ENCODE measurements at places on chromosomes 12 and 14. TPM values are rescaled to one million over a fixed set of nuclear protein-coding genes. Genes with fewer than 3 reads are reported as not detected.

DNA sequence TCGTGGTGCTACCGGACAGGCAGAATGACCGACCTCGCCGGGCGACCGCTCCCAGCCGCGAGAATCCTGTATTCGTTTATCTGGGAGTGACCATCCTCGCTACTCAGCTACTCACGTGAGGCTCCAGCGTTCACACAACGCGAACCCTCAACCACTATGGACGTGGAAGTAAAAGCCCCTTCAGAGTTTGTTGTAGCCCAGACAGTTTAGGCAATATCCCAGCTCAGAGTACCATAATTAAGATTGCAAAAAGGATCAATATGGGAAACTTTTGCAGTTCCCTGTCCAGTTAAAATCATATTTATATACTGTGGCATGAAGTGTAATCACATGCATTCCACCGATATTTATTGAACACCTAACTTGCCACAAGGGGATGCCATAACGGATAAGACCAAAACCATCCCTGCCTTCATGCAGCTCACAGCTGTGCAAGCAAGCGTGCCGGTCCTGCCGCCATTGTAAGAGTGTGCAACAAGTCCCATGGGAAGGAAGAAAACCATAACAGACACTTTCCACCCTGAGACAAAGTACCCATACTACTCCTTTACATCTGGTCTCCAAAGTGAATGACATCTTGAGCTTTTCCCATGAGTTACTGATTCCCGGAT is 938 bp upstream of the MAX start:
- DNase-seq, result peak; percentile 29

GRCh38 chr12:94128280-94128679 is 20.1 kb upstream of the PLXNC1 start:
- DNase-seq, result no peak

GRCh38 chr14:30131581-30132097 is 204.0 kb upstream of the PRKD1 start:
- DNase-seq, result no peak

DNA sequence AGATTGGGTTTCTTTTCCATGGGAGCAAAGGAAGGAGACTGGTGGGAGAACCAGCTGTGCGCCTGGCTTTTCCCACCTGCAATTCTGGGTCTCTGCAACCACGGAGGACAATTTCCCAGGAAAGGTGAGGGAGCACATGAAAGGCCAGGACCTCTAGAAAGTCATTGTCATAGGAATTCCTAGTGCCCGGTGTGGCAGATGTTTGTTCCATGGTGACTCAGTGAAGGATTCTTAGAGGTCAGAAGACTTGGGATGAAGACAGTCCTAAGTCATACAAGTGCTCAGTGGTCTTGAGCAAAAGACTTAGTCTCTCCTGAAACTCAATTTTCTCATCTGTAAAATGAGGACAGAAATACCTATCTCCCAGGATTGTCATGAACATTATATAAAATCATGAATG is 51.3 kb downstream of the KCNA5 start:
- DNase-seq, result no peak

- no peak for DNase-seq
These were observed 196.2 kb downstream of the CACNA1C start for GRCh38 chr12:2248901-2249381.

- peak; percentile 81 for DNase-seq
These were observed 8.0 kb upstream of the ASB8 start for GRCh38 chr12:48165089-48165981.

- peak; percentile 28 for DNase-seq
These were observed 129.8 kb upstream of the CPM start for GRCh38 chr12:69062621-69063237.

- DNase-seq, result no peak
These were observed 418.2 kb downstream of the ZFP36L1 start for GRCh38 chr14:68374682-68375081.

DNA sequence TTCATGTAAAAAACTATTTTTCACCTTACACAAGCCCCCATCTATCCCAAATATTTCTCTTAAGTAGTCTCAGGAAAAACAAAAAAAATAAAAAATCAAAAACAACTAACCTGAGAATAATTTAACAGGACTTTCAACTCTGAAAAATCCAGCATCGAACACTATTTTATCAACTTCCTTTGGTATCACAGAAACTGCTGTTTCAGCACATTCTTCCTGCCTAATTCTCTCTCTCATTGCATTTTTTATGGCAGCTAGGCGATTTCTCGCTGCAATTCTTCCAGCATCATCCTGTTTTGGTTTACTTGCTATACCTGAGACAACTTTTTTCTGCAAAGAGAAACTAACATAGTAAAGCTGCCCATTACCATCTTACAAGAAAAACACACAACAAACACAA is 29.4 kb downstream of the LGALS3 start:
- DNase-seq, result no peak

GRCh38 chr12:107992870-107993451 is 136.1 kb upstream of the WSCD2 start:
- peak; percentile 12 for DNase-seq

GRCh38 chr12:92136026-92136730 is 9.5 kb downstream of the BTG1 start:
- DNase-seq, result no peak

- no peak for DNase-seq
These were observed 169.2 kb downstream of the GRIN2B start for GRCh38 chr12:13812168-13812567.

DNA sequence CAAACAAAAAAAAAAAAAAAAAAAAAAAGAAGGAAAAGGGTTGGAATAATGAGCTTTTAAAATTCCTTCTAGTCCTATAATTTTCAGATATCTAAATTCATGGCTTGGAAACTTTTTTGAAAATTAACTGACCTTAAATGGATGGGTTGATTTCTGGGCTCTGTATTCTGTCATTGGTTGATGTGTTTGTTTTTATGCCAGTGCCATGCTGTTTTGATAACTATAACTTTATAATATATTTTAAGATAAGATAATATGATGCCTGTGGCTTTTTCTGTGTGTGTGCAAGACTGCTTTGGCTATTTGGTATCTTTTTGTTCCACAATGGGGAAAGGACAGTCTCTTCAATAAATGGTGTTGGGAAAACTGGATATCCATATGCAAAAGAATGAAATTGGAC is 7.3 kb downstream of the OR10G3 start:
- DNase-seq, result no peak

DNA sequence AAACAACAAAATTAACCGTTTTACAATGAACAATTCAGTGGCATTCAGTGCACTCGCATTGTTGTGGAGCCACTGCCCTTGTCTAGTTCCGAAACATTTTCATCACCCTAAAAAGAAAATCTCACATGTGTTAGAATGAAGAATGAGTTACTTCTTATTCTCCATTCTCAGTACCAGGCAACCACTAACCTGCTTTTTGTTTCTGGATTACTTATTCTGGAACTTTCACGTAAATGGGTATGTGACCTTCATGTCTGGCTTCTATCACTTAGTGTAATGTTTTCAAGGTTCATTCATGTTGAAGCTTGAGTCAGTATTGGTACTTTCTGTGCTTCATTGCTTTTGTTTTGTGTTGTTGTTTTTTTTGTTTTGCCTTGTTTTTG is 15.6 kb downstream of the RCOR1 start:
- no peak for DNase-seq

DNA sequence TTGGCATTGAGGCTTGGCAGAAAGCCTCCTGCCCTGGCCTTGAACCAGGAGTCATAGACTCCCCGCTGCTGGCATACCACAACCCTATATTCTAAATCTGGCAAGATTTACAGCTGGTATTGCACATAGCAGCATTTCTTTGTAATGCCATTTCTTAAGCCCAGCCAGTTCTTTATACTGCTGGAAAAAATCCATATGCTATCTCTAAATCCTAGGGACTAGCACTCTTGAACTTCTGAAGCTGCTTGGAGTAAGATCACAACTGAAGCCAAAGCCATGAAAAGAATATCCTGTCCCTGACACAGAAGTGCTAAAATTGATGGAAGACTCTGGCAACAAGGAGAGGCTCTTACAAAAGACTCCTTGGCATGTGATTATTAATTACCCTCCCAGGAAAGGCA is 89.3 kb downstream of the KCNC2 start:
- peak; percentile 14 for DNase-seq

- peak; percentile 14 for DNase-seq
These were observed 140.0 kb downstream of the MON2 start for GRCh38 chr12:62606654-62607053.

DNA sequence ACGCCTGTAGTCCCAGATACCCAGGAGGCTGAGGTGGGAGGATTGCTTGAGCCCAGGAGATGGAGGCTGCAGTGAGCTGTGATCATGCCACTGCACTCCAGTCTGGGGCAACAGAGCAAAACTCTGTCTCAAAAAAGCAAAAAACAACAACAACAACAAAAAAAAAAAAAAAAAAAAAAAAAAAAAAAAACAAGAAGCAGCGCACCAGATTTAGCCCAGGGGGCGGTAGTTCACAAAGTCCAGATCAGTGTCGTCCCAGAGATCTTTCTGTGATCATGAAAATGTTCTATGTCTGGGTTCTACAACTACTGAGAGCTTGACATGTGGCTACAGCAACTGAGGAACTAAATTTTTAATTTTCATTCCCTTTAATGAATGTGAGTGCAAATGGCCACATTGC is 27.4 kb downstream of the OAS2 start:
- peak; percentile 31 for DNase-seq

GRCh38 chr12:79455286-79455685 is 235.5 kb downstream of the PAWR start:
- DNase-seq, result peak; percentile 66

DNA sequence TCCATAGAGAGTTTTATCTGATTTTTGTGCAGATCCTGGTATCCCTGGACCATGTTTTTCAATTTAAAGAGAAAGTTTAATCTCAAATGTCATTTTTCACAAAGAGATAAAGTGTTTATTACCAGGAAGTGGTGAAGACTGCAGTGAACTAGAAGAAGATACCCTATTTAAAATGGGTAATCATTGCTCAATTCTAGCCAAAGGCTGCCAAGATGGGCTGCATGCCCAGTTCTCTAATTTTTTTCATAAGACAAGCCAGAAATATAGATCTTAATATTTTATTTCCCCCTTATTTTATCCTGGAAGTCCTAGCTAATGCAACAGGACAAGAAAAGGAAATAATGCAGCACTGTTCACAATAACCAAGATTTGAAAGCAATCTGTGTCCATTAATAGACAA is 343.5 kb downstream of the PCNX1 start:
- DNase-seq, result peak; percentile 63

GRCh38 chr12:46771268-46771827 is 54.4 kb downstream of the SLC38A4 start:
- DNase-seq, result peak; percentile 41

GRCh38 chr12:29741342-29742241 is 42.1 kb downstream of the TMTC1 start:
- DNase-seq, result peak; percentile 91

- DNase-seq, result no peak
These were observed 93.3 kb downstream of the ERGIC2 start for GRCh38 chr12:29287622-29288021.

DNA sequence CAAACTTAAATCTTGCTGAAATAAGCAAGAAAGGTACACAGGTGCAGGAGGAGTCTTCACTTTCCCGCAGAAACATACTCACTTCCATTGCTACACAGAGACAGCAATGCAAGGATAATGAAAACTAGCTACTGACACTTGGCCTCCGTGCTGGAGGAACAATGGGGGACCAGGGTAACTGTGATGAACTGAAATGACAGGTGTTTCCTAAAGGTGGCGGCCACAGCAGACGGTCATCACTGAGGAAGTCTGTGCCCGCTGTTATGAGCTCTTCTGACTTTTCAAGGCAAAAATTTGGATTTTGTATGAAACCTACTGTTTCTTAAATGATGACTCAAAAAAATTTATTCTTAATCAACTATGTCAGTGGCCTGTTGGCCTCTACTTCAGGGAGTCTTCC is 189.4 kb downstream of the CACNA1C start:
- DNase-seq, result no peak

DNA sequence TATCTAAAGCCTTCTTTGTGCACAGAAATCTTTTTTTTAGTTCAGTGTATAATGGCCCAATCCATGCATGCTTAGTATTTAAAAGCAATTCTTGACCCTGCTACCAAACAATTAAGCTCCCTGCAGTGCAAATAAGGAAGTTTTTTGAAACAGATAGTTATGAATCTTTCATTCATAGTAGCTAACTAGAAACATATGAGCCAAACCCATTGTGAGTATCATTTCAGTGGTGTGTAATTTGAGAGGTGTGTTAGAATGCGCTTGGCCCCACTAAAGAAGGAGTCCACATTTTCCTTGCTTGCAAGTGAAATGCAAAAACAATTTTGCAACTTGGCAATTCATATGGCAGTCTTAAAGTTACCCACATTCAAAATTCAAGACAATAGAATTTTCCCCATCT is 14.4 kb downstream of the EPS8 start:
- DNase-seq, result peak; percentile 51

DNA sequence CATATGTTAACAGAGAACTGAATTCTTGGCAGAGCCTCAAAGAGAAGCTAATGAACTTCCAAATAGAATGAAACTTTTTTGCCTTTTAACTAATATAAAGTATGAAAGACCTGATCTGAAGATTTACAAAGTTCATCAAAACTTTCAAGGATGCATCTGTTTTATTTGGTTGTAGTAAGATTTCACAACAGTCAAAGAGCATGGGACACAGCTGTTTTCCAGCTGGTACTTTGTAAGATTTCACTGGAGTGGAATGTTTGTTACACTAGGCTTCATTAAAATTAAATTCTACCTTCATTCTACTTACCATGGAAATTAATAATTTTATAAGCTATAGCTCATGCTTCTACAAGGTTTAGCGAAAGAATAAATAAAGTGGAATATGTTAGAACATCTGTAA is 351.2 kb downstream of the SLC6A15 start:
- DNase-seq, result no peak

- DNase-seq, result peak; percentile 45
These were observed 219.3 kb downstream of the C12orf50 start for GRCh38 chr12:87809916-87810315.

CCDC196 gene
- not detected for total RNA-seq

MANSC4 gene
- total RNA-seq, result not detected

SLC22A17 gene
- total RNA-seq, result 9.6 TPM

LMO3 gene
- 3.6 TPM for total RNA-seq

CYP46A1 gene
- 0.36 TPM for total RNA-seq

EML5 gene
- total RNA-seq, result under 0.01 TPM

NGDN gene
- 31.5 TPM for total RNA-seq

HSP90B1 gene
- total RNA-seq, result 438 TPM

ITGA7 gene
- total RNA-seq, result 37.6 TPM

CD163 gene
- total RNA-seq, result not detected

FRS2 gene
- 67.0 TPM for total RNA-seq

PRKAB1 gene
- 19.9 TPM for total RNA-seq

CKB gene
- 29.3 TPM for total RNA-seq

HOXC4 gene
- total RNA-seq, result 0.36 TPM

MYH6 gene
- total RNA-seq, result not detected

ACOT4 gene
- total RNA-seq, result 0.72 TPM

OTX2 gene
- not detected for total RNA-seq

UTP20 gene
- total RNA-seq, result 25.7 TPM

GLTP gene
- 55.1 TPM for total RNA-seq

TAS2R7 gene
- total RNA-seq, result not detected

DNAI7 gene
- total RNA-seq, result 4.2 TPM

MOAP1 gene
- total RNA-seq, result 5.7 TPM

KRT73 gene
- not detected for total RNA-seq

Data from fibroblast of the aortic adventitia (primary cell).